ENCODE measurements at places on chromosomes 12 and 14. TPM values are rescaled to one million over a fixed set of nuclear protein-coding genes. Genes with fewer than 3 reads are reported as not detected.

GRCh38 chr14:100790502-100791347 lies 35.2 kb upstream of the MEG3 start:
- no peak for DNase-seq

DNA sequence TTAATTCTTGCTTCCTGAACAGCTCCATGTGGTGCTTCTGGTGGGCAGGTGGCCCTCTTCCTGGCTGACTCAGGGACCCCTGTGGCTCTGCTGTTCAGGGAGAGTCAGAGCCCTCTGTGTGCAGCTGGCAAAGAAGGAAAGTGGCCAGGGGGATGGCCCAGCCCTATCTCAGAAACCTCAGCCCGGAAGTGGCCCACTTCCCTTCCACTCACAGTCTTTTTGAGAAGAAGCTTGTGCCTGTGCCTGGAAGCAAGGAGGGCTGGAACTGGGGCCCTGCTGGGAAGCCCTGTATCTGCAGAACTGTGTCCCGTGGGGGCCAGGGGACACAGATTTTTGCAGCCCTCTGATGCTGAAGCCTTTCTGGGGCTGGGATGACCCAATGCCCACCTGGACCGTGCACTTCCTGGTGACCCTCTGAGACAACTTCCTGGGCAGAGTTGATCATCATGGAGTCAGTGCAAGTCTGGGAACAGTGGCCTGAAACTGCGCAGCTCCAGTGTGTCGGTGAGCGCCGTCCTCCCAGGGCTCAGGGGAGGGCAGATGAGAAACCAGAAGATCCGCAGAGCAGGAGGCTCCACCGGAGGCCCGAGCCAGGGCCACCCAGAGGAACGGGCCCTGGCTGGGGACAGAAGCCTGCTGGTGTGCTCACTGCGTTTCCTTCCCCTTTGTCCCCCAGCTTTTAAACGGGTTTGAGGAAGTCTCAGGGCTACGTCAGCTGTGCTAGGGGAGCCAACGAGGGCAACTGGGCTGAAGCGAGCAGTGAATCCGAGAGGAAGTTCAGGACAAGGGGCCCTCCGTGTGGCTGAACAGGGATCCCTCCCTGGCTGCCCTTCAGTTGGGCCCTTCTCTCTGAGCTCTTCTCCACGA lies 217.4 kb upstream of the RTL1 start:
- DNase-seq, result peak; percentile 0

DNA sequence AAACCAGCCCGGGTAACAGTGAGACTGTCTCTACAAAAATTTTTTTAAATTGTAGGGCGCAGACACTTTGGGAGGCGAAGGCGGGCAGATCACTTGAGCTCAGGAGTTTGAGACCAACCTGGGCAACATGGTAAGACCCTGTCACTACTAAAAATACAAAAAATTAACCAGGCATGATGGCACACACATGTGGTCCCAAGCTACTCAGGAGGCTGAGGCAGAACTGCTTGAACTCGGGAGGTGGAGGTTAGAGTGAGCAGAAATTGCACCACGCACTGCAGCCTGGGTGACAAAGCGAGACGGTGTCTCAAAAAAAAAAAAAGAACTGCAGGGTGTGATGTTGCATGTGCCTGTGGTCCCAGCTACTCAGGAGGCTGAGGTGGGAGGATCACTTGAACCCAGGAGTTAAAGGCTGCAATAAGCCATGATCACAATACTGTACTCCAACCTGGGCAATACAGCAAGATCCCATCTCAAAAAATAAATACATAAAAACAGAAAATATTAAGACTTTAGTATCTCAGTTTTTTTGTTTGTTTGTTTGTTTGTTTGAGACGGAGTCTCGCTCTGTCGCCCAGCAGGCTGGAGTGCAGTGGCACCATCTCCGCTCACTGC lies 16.9 kb downstream of the ATXN2 start:
- no peak for DNase-seq

GRCh38 chr12:105253866-105254513 lies 18.0 kb upstream of the APPL2 start:
- DNase-seq, result peak; percentile 80

- DNase-seq, result no peak
These were observed 245.9 kb downstream of the CACNA1C start for GRCh38 chr12:2298556-2299200.

DNA sequence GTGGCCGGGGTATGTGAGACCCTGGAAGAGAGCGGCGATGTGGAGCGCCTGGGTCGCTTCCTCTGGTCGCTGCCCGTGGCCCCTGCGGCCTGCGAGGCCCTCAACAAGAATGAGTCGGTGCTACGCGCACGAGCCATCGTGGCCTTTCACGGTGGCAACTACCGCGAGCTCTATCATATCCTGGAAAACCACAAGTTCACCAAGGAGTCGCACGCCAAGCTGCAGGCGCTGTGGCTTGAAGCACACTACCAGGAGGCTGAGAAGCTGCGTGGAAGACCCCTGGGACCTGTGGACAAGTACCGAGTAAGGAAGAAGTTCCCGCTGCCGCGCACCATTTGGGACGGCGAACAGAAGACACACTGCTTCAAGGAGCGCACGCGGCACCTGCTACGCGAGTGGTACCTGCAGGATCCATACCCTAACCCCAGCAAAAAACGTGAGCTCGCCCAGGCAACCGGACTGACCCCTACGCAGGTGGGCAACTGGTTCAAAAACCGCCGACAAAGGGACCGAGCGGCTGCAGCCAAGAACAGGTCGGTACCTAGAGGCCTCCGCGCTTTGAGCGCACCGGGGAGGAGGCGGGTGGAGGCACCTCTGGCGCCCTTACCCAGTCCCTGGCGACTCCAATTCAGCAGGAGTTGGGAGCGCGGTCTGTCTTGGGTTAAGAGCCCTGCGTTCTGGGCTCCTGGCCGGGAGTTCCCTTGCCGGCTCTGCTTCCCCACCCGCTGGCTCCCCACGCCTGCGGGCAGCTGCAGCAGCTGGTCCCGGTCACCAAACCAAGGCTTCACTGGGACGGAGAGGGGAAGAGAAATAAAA lies 700 bp downstream of the SIX6 start:
- no peak for DNase-seq

DNA sequence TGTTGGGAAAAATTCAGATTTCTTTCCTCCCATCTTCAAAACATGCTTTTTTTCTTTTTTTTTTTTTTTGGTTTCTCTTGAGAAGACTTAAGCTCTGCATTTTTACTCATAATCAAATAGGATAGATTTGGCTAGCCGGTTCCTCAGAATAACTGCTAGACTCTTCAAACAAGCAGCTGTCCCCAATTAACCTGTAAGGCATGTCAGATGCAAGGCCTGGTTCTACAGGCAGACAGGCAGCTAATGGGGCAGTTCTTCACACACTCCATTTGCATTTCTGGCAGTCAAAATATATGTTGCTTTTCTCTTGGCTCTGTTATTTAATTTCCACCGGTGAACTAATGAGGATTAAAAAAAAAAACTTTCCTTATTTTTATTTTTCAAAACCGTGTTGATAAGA lies 228.0 kb upstream of the ATP2B1 start:
- DNase-seq, result no peak

DNA sequence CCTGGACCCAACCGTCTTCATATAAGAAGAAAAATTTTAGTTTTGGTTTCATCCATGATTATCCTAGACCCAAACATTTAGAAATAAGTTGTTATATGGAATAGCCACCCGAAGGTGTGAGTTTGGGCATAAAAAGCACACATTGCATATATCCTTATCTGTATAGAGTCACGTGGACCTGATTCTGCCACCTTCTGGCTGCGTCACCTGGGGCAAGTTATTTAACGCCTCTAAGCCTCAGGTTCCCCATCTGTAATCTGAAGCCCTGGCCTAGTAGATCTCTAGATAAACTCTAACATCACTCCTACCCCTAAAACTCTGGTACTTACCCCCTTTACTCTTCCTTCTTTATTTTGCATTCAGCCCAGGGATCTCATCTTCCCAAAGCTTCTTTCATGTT lies 14.3 kb upstream of the KRT5 start:
- DNase-seq, result no peak

GRCh38 chr12:97203408-97203807 lies 259.2 kb upstream of the RMST start:
- DNase-seq, result no peak

DNA sequence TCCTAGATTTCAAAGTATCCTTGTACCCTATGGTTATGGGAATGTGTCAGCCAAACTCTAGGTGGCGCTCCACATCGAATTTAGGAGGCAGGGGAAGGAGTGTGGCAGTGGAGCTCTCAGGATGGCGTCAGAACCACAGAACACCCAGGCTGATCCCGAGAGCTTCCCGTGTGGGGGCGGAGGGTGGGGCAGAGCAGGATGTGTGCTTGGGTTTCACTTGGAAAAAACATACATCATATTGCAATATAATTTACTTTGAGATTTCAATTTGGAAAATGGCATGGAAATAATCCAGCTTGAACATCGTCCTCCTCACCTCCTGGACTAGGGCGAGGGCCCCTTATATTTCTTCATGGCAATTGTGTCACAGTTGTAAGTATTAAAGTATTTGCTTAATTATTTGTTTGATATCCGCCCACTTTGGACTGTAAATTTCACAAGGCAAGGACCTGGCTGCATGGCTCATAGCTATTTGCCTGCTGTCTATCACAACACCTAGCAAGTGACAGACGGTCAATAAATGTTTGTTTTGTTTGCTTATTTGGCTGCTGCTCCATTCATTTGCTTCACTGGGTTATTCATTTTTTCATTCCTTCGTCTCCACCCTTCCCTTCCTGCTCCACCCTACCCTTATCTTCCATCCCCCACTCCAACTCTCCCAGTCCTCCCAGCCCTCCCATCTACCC lies 221.5 kb upstream of the HMGA2 start:
- DNase-seq, result peak; percentile 79

DNA sequence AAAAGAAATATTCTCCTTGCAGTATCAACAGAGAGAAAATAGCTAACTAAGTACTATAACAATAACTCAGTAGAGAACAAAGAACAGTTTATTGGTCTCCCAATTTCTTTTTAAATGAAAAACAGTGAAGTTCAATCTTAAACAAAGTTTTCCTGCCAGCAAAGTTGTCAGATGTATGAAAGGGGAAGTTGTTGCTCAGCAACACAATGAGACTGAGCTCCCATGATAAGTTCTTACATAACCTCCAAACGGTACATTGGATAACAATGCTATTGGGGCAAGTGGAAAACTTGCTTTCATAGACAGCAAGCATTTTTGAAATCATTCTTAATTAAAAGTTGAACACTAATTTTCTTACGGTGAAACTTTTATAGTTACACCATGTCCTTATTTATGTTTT lies 94.9 kb downstream of the ALG10B start:
- DNase-seq, result no peak

DNA sequence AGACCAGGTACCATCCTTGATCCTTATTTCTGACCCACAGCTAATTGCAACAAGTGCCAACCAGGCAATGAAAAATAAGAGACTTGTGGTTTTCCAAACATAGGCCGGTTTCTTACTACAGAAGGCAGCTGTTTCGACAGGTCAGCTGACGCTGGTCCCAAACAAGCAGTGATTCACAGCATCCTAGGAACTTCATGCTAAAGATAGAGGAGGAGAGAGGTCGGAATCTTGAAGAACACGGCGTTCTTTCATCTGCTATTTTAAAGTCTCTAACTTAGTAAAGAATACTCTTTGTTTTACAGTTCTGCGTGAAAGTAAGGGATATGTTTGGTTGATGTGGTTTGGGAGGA lies 28.1 kb upstream of the ADGRD1 start:
- peak; percentile 21 for DNase-seq

GRCh38 chr14:44649061-44649460 lies 142.0 kb upstream of the FSCB start:
- DNase-seq, result no peak

DNA sequence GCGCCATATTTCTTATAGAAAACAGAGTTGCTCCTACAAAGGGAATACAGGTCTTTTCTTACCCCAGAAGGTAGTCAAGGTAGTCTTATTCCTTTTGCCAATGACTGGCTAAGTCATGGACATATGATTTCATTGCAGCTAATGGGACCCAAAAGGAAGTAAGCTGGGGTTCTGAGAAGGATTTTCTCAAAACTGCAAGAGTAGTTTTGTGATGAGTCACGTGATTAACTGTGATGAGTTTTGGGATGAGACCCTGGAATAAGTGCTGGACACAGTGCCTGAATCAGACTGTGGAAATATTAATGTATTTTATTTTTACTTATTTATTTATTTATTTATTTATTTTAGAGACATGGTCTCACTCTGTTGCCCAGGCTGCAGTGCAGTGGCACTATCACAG lies 13.4 kb upstream of the NIN start:
- DNase-seq, result no peak

DNA sequence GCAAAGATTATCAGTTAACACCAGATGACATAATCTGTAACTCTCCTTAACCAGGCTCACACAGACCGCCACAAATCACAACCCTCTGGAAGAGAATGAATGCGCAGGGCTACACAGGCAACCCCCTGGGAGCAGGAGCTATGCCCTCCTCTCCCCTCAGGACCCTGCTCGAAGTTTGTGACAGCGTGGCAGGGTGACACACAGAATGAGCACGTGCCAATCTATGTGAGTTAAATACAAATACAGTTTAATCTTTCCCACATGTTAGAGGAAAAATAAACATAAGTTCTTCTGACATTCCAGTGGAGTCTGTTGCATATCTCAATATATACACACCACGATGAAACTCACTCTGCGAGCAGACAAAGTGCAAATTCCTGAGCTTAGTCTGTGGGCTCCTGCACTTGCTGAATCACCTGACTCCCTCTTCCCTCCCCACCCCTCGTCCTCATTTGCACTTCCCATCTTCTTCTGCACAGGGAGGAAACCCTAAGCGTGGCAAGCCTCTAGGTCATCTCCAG lies 37.6 kb downstream of the BCAT1 start:
- DNase-seq, result peak; percentile 37

- DNase-seq, result peak; percentile 26
These were observed 159.4 kb downstream of the EPS8 start for GRCh38 chr12:15629761-15630160.

DNA sequence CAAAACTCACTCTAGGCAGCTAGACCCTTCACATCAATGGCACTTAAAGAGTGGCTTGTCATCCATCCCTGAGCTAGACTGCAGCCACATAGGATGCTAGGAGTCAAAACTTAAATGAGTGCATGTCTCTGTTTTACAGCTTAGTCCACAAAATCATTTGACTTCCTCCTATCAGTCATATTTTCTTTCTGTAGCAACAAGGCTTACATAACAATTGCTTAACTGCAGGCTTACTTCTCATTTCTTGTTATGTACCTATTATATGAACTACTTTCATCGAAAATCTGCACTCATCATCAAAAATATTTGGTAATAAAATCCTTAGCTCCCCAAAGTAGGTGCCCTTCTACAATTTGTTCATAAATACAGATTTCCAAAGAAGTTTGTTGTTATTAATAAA lies 30.1 kb downstream of the CLEC1A start:
- DNase-seq, result no peak

DNA sequence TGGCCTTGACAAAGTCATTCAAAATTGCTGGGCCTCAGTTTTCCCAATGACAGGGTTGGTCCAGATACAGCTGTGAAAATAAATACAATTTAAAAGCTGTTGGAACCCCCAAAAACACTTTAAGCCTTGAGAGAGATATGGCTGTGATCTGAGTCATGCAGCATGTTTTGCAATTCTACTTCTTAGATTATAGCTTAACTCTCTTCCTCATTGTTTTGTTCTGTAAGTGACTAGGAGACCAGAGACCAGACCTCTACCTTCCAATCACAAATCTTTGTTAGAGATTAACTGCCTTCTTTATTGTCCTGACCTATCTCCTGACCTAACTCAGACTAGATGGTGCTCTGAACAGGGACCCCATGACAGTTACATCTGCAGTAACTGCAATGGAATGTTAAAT lies 198.1 kb downstream of the STXBP6 start:
- DNase-seq, result no peak

The ETFRF1 gene
- 35.6 TPM for total RNA-seq

The CMTM5 gene
- not detected for total RNA-seq

The FZD10 gene
- not detected for total RNA-seq

The PTPRB gene
- 2.3 TPM for total RNA-seq

The IL31 gene
- not detected for total RNA-seq

The DNAAF2 gene
- total RNA-seq, result 8.8 TPM

The WNT5B gene
- 10.3 TPM for total RNA-seq

The OR6C76 gene
- not detected for total RNA-seq

The LRRK2 gene
- 3.6 TPM for total RNA-seq

The METTL25 gene
- total RNA-seq, result 2.7 TPM

Data from A172 (cell line).